Cortex of kidney (tissue), 1 donor: ENCODE measurements at places on chromosomes 16 and 17.

DNA sequence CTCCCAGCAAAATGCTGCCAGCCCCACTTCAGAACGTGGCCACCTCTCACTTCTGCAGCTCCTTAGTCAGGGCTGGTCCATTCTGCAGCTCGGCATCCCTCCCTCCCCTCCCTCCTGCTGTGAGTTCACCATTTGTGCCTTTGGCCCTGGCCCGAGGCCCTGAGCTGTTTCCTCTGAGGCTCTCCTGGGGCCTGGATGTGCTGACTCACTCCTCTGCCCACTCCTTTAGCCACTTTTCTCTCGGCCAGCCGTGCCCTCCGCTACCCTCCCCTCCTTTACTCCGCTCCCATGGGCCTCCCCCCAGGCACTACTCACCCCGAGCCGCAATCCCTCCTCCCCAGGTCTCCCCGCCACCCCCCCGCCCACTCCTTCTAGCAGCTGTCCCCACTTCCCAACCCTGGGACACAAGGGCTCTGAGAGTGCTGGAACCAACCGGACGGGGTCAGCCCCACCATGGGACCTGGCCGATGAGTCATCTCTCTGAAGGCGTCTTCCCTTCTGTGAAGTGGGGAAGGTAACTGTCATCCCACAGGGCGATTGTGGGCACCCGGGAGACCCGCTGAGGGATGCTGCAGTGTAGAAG, 11.5 kb downstream of the KCNG4 start:
- no peak for DNase-seq

GRCh38 chr16:47779201-47780016, 318.3 kb downstream of the PHKB start:
- DNase-seq: no peak

- DNase-seq: no peak
Observed at GRCh38 chr16:53911513-53911912, 207.6 kb downstream of the FTO start.

- DNase-seq: no peak
Observed at GRCh38 chr16:30372725-30373124, 1.9 kb upstream of the MYL11 start.

GRCh38 chr17:76050538-76051467, 21.5 kb downstream of the SRP68 start:
- no peak for DNase-seq

DNA sequence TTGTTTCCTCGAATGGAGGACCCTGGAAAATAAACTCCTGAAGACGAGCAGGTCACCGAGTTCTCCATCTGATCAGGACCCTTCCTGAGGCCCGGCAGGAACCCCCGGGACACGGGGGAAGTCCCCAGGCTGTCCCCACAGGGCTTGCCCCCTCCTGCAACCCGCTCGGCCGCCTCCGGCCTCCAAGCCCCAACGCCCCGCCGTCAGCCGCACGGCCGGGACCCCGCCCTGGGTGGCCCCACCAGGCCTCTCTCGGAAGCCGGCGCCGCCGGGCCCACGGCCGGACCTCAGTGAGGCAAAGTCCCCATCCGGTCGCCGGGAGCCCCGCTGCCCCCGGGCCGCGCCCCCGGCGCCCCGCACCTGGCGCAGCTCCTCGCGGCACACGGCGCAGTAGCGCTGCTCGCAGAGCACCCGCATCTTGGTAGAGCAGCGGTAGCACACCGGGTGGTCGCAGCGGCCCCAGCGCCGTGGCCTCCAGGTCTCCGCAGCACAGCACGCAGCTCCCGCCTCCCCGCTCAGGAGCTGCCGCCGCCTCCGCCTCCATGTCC, 383 bp downstream of the ZNF598 start:
- DNase-seq: no peak

GRCh38 chr17:64024781-64025731, 4.6 kb upstream of the ICAM2 start:
- DNase-seq: no peak

GRCh38 chr17:81528651-81529436, 667 bp downstream of the FSCN2 start:
- no peak for DNase-seq

GRCh38 chr16:66617728-66618127, 13.2 kb downstream of the CMTM3 start:
- DNase-seq: no peak

- no peak for DNase-seq
Observed at GRCh38 chr17:67503739-67504138, 126.7 kb downstream of the PITPNC1 start.

- no peak for DNase-seq
Observed at GRCh38 chr16:11430601-11431317, 85.5 kb downstream of the RMI2 start.

DNA sequence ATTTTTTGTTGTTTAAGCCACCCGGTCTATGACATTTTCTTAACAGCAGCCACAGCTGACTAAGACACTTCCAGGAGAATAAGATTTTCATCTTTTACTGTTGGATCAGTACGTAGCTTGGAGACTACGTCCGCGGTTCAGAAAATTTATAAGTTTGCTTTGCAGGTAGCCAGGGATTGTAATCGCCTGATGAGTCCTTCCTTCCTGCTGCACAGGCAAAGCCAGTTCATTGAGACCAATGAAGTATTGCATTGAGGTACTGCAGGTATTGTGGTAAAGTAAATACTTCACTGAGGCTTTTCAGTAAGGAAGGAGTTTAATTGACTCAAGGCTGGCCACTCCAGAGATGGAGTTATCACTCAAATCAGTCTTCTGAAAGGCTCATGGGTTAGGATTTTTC, 269.4 kb upstream of the ELAC2 start:
- no peak for DNase-seq
